Kidney epithelial cell (primary cell): ENCODE measurements at places on chromosomes 1 and 21.

DNA sequence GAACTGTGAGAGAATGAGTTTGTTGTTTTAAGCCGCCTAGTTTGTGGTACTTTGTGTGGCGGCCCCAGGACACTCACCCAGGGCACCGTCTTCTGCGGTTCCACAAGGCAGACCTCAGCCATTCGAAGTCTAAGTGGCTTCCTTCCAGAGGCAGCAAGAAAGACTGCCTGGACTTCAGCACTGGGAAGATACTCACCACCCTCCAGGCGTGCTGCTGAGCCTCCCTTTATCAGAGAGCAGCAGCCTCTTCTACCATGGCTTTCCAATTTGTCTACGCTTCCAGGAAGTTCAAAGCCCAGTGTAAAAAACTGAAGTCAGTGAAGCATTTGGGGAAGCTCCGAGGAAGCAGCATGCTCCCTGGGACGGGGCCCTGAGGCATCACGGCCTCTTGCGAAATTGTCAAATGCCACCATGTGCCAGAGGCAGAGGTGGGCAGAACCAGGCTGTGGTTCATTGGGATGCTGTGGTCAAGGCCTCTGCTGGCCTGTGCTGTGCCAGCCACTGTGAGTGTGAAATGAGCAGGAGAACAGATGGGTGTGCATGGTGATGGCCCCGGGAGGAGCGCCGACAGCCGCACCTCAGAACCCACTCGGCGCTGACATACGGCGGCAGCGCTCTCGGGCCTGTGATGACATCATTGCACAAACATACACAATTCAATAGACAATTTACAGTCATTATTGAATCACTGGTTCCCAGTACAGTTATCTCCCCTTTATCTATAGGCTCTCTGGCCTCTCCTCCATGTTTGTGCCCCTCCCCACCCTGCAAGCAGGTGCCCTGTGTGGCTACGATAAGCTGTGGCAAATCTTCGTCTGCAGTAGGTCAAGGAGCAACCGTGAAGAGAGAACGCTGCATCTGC, 110.4 kb downstream of the PDE9A start:
- no peak for DNase-seq

DNA sequence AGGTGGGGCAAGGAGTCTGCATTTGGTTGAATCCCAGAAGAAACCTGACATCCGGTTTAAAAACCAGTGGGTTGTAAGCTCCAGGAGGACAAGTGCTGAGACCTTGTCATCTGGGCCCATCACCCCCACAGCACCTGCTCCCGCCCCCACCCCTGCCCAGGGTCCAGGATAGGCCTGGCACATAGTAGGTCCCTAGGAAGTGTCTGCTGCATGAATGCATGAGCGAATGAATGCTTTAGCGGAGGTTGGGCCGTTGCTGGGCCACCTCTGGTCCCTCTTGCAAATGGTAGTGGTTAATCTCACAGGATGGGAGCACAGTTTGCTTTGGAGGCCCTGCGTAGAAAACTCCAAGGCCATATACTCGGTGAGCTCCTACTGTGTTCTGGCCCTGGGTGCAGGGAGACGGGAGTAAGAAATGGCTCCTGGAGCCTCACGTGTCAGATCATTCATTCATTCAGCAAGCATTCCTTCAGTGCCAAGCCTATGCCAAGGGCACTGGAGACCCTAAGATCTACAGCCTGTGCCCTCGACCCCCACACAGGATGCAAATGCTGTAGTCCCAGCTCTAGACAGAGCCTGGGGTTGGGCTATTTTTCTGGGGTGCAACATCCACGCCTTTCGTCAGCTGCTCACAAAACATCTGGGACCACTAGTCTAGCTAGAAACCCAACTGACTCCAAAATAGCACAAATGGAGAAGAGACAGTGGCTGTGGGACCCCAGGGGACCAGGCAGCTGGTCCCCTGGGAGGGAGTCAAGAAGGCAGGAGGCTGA, 28.9 kb downstream of the EPHA2 start:
- DNase-seq = no peak

- DNase-seq = no peak
These were observed 41.2 kb downstream of the KIF21B start for GRCh38 chr1:200982071-200982945.

DNA sequence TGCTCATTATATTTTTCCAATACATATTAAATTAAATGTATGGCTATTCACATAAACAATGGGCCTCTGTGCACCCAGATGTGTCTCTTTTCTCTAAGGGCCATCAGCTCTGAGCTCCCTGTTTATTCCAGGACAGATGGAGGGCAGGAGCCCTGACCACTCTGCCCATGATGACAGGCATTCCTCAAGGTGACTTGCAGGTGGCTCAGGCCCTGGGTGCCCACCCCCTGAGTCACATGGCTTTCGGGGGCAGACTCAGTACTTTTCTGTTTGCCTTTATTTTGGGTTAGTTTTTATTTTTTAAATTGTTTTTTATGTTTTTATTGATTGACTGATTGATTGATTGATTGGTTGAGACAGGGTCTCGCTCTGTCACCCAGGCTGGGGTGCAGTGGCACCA, 6.4 kb upstream of the LRP8 start:
- no peak for DNase-seq
